ENCODE measurements at places on chromosomes 11 and 22. TPM values are rescaled to one million over a fixed set of nuclear protein-coding genes. Genes with fewer than 3 reads are reported as not detected.

The OR5P2 gene
- polyA plus RNA-seq, result 0.06 TPM

The OR6T1 gene
- polyA plus RNA-seq, result not detected

The TEX12 gene
- not detected for polyA plus RNA-seq

The DENND5A gene
- polyA plus RNA-seq, result 44.6 TPM

The PRR33 gene
- polyA plus RNA-seq, result not detected

The SLC22A12 gene
- not detected for polyA plus RNA-seq

The RIMBP3B gene
- not detected for polyA plus RNA-seq

The CCDC87 gene
- polyA plus RNA-seq, result 0.09 TPM

The RTN4RL2 gene
- polyA plus RNA-seq, result 0.03 TPM

The CHRDL2 gene
- not detected for polyA plus RNA-seq

The TRIM49 gene
- polyA plus RNA-seq, result not detected

The GTPBP1 gene
- 16.3 TPM for polyA plus RNA-seq

The MS4A14 gene
- not detected for polyA plus RNA-seq

The RNF121 gene
- 44.0 TPM for polyA plus RNA-seq

The MAPK8IP2 gene
- 0.31 TPM for polyA plus RNA-seq

The ANO3 gene
- not detected for polyA plus RNA-seq

The FAM118A gene
- 31.1 TPM for polyA plus RNA-seq

The EXPH5 gene
- 7.9 TPM for polyA plus RNA-seq

The SMIM35 gene
- not detected for polyA plus RNA-seq

The CRYBB2 gene
- polyA plus RNA-seq, result 0.89 TPM

The CHEK1 gene
- polyA plus RNA-seq, result 25.8 TPM

The CD248 gene
- 0.40 TPM for polyA plus RNA-seq

The KRTAP5-10 gene
- polyA plus RNA-seq, result not detected

The FGF19 gene
- 0.08 TPM for polyA plus RNA-seq

The FOLH1 gene
- polyA plus RNA-seq, result 1.0 TPM

The SGSM1 gene
- polyA plus RNA-seq, result 0.01 TPM

The TPBGL gene
- polyA plus RNA-seq, result not detected

The OR51I1 gene
- not detected for polyA plus RNA-seq

The DEFB108B gene
- not detected for polyA plus RNA-seq

The TUT1 gene
- polyA plus RNA-seq, result 10.5 TPM

The RAB38 gene
- polyA plus RNA-seq, result 146 TPM

The PRRG4 gene
- 10.0 TPM for polyA plus RNA-seq

The LRRN4CL gene
- polyA plus RNA-seq, result 0.08 TPM

Data from keratinocyte (primary cell).